Caco-2 (cell line): ENCODE measurements at places on chromosomes 7 and 10. TPM values are rescaled to one million over a fixed set of nuclear protein-coding genes. Genes with fewer than 3 reads are reported as not detected.

DNAJC12 gene
- 1.4 and 2.2 TPM in 2 replicates for total RNA-seq

LRRC17 gene
- 0.39 TPM in 1 of 2 replicates, not detected in the other for total RNA-seq

HDAC9 gene
- 0.27 and 0.81 TPM in 2 replicates for total RNA-seq

ASIC3 gene
- total RNA-seq, result 0.70 and 1.1 TPM in 2 replicates

BAMBI gene
- total RNA-seq, result 146 and 165 TPM in 2 replicates

DNA sequence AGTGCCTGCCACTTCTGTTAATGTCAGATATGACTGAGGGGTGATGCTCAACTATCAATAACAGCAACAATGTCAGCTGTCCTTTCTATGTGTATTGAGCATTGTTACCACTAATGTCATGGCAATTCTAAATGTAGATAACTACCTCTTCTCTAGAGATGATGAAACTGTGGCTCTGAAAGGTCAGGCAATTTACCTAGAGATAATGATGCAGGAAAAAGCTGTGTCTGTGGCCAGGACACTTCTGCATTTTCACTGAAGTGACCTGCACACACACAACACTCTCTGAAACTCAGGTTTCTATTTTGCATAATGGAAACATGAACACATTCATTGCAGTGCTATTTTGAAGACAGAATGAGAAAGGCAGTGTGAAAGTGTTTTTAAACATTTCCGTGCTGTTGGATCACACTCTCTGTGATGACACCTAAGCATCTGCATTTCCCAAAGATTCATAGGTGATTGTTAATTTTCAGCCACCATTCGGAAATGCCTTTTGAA is 148.2 kb downstream of the KCND2 start:
- no peak for DNase-seq

DNA sequence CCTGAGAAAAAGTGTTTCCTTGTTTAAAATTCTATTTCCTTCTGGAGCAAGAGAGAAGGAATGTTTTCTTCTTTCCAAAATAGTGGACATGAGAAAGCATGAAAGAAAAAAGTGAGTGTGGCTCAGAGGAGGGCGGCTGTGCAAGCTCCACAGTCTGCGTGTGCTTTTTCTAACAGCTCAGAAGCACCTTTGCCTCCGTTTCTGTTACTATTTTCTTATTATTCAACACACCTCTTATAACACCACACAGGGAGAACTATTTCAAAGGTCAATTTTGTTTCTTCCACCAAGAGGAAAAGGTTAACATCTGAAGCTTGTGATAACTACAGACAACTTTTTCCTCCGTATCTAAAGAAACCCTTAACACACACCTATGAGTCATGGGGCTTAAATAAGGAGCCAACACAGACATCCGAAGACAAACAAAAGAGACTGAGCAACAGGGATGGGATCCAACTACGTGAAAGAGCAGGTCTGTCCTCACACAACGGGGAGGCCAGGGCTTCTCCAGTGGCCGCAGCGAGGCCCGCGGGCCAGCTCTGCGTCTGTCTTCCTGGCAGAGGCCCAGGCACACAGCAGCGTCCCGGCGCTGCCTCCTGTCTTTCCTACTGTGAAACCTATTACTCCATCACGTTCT is 36.2 kb upstream of the NCAPG2 start:
- DNase-seq, result no peak

DNA sequence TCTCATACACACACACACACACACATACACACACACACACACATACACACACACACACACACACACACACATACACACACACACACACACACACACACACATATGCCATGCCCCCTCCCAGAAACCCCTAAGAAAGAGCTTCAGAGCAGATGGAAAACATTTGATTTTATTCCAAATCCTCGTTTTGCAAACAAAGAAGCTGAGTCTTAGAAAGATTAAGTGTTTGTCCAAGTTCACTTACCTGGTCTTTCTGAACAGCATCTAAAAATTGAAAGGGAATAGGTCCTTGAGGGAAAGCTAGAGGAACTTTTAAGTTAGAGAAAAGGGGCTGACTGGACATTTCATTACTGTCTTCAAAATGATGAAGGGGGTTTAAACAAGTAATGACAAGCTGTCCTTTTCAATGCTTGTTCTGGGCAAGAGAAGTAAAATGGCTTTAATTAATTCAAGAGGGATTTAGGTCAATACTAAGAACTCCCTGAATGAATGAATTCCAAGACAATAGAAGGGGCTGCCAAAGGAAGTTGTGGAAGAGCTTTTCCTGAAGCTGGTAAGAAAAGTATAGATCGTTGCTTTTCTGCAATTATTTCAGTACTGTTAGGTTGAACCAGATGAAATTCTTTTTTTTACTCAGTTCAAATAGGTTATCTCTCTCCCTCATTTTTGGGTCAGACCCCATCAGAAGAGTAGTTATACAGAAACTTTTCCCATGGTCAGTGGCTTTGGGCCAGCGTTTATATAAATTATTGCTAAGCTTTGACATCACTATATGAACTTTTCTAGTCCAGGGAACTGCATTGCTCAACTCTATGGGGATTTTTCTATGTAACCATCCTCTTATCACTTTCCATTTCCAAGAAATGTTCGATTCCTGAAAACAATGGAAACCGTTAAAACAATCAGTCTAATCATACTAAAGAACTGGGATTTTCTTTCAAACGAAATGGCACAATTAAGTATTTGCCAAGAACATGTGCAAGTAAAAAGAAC is 261.4 kb downstream of the MTERF1 start:
- no peak for DNase-seq

GRCh38 chr7:1811850-1812508 is 141.9 kb downstream of the ELFN1 start:
- DNase-seq, result no peak

DNA sequence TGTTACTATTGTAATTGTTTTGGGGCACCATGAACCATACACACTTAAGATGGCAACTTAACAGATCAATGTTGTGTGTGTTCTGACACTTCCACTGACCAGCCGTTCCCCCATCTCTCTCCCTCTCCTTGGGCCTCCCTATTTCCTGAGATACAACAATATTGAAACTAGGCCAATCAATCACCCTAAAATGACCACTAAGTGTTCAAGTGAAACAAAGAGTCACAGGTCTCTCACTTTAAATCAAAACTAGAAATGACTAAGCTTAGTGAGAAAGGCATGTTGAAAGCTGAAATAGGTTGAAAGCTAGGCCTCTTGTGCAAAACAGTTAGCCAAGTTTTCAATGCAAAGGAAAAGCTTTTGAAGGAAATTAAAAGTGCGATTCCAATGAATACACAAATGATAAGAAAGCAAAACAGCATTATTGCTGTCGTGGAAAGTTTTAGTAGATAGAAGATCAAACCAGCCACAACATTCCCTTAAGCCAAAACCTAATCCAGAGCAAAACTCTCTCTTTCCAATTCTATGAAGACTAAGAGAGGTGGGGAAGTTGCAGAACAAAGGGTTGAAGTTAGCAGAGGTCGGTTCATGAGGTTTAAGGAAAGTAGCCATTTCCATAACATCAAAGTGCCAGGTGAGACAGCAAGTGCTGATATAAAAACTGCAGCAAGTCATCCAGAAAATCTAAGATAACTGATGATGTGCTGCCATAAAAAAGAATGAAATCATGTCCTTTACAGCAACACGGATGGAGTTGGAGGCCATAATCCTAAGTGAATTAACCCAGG is 90.6 kb downstream of the MTPN start:
- no peak for DNase-seq

- no peak for DNase-seq
Measured at GRCh38 chr10:76456197-76456596, 1024.8 kb downstream of the LRMDA start.

- DNase-seq, result no peak
Measured at GRCh38 chr7:48742079-48742798, 182.1 kb upstream of the CDC14C start.

- no peak for DNase-seq
Measured at GRCh38 chr10:94451883-94452519, 49.7 kb downstream of the TBC1D12 start.

- DNase-seq, result no peak
Measured at GRCh38 chr10:129897871-129898626, 66.0 kb downstream of the EBF3 start.

DNA sequence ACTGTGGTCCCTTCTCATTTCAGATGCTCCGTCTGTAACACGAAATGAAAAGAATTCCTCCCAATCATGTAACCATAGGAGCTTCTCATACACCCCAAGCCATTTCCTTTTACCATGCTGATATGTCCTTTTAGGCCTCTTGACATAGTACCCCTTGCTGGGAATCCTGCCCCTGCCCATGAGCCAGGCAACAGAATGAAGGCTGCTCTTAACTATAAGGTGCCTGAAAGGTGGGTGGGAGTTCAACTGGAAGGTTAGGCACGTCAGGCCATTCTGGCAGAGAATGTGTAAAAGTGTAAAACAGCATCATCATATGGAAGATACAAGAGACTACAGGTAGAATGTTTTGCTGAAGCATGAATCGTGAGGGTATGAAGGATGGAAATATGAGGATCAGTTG is 22.5 kb downstream of the IL2RA start:
- DNase-seq, result no peak

GRCh38 chr10:628386-629045 is 61.0 kb downstream of the DIP2C start:
- DNase-seq, result no peak

GRCh38 chr10:132627666-132628531 is 90.3 kb downstream of the INPP5A start:
- DNase-seq, result peak; percentile 30

DNA sequence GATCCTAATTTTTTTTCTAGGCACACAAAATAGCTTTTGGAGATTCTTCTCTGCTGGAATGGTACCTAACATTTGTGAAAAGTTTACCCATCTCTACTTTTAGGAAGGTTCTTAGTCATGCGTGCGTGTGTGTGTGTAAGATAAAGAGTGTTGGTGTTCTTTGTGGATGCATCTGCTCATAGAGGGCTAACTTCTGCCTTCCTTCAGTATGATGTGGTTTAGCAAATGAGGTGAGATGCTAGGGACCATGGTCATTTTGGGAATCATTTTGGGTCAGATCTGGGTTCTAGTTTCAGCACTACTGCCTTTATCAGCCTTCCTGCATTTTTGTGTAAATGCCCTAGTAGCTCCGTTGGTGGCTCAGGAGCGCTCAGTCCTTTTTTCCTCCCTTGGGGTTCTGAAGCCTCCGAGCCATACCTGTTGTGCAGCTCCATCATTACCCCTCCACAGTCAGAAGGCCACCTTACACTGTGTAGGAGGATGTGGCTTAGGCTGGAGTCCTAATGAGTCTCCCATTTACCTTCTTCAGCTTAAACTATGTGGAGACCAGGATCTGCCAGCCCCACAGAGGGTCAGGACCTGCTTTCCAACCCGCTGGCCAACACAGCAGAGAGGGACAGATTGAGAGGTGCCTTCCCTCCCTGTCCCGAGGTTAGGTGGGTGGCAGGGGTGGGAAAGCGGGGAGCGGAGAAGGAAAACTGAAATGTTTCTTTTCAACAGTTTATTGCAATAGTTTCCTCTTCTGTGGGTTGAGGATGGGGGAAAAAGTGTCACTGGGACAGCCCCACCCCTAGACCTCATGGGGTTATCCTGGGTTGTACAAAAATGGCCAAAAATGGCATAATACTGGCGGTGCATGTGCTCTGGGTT is 31.2 kb downstream of the TSPAN14 start:
- no peak for DNase-seq

GRCh38 chr7:26071622-26072456 is 80.2 kb upstream of the NFE2L3 start:
- DNase-seq, result no peak

GRCh38 chr7:44060948-44061644 is 4.3 kb downstream of the PGAM2 start:
- no peak for DNase-seq

DNA sequence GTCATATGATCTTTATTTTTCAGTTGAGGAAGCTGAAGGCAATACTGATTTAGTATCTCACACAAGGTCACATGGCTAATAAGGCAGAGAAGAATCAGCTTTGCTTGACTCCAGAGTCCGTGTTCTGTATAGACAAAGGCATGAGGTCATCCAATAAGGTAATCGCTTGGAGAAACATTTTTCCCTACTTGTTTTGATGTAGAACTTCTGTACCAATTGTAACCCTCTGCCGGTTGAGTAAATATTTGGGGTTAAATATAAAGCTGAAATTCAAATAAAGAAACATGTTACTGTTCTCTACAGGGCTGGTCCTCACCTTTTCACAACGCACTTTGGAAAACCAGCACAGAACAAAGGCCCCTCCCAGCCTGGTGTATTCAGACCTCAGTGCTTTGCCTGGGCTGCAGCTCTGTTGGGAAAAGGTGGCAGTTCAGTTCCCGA is 83.0 kb upstream of the INSYN2A start:
- DNase-seq, result no peak

- no peak for DNase-seq
Measured at GRCh38 chr7:44347546-44348114, 22.2 kb upstream of the CAMK2B start.

DNA sequence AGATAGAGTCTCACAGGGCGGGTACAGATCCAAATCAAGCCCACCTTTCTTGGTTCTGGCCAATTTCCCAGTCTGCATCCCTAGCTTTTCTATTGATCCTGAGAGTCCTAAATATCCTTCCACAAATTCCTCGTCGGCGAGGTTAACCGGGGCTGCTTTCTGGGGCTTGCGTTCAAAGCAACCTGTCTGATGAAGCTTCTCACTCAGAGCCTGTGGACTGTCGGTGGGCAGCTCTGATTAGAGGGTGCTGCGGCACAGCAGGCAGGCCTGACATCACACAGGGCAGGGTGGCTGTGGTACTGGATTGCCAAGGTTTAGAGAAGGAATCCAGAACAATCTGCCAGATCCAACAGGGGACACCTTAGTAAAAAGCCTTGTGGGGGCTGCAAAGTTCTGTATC is 338.0 kb upstream of the ZMIZ1 start:
- DNase-seq, result no peak

DNA sequence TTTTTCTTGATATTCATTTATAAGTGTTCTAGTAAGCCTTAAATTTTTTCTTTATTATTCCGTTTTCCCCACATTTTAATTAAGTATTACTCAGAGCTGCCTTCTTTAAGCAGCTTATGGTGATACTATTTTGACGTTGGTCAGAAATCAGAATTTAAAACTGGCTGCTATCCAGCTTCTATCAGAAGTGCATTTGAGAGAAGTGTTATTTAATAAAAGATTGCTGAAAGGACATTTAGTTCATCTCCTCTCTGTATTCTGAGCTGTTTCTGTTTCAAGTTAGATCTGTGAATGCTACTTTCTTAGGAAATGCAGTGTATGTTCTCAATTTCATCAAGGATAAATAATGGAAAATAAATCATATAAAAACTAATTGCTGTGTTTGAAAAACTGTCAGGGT is 17.4 kb downstream of the KLHL7 start:
- no peak for DNase-seq

DNA sequence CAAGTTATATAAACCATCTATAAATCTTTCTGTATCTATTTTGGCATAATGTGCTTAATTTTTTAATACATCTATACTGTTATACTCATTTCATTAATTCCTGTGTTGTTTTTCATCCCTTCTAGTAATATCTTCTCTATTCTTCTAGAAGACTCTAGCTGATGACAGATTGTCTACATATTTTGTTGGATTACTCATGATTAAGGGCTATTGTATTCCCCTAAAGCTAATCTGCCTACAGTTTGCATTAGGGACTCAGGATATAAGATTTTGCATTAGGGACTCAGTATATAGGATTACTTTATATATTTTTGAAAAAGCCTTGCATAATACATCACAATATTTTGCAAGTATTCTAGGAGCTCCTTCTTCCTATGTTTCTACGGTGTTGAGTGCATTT is 8.3 kb upstream of the SEMA3A start:
- DNase-seq, result no peak
